AG09309 (cell line): ENCODE measurements at places on chromosomes 1 and 21.

- DNase-seq: no peak
These were observed 40.4 kb downstream of the PHC2 start for GRCh38 chr1:33390542-33390941.

DNA sequence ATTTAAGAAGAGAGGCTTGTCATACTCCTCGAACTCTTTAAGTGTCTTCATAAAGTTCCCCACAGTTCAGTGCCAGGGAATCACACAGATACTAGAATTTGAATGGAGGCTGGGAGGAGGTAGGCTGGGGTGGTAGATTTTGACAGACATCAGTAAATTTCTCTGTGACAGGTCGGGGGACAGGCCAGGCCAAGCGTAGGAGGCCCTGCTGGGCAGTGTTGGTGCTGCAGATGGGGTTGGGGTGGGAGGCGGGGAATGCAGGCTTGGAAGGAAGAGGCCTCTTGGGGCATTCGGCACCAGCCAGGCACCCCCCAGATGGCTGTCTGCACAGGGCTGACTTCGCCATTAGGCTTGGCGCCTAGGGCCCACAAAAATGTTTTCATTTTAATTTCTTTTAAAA lies 84.0 kb downstream of the MAN1C1 start:
- no peak for DNase-seq

DNA sequence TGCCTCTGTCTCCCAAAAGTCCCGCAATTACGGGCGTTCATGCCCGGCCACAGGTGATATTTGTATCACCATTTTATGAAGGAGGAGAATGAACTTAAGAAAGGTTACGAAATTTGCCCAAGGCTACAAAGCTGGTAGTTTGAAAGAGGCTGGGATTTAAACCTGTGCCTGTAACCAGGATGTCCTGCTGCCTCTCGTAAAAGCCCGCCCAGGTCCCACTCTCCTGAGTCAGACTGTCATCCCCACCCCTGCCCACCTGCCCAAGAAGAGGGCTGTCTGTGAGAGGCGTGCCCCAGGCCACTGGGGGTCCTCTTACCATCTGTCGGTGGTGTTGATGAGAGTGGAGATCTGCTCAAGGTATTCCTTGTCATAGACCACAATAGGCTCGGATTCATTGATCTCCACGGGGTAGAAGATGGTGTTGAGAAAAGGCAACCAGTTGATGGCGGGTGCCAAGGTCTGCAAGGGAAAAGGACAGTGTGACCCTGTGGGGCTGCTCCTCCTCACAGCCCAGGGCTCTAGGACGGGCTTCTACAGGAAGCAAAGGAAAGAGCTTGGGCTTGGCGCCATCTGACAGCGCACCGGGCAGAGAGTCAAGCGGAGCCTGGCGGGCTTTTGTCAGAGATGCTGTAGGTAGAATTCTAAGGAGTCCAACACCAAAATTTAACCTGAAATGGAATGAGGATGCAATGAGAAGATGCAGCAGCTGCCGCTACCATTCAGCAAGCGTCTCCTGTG lies 43.2 kb downstream of the ECE1 start:
- DNase-seq: no peak

DNA sequence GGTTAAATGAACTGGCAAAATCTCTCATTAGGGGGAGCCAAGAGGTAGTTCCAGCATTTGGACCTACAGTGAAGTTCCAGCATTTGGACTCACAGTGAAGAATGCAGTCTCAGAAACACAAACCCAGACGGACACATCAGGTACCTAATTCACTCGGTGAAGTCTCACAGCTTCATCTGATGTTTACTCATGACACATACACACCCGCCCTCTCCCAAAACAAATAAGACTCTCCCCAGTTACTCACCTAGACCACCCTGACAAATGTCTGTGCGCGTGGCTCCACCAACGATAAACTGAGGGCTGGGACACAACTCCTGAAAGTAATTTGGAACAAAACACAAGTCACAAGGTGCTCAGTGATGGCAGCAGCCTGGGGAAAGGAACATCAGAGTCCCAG lies 11.4 kb downstream of the CAPN8 start:
- DNase-seq: no peak

- DNase-seq: no peak
These were observed 5.6 kb downstream of the RXRG start for GRCh38 chr1:165439330-165439729.
